ENCODE measurements at places on chromosomes 4 and X.

- DNase-seq: no peak
Measured at GRCh38 chr4:60930866-60931265, 269.3 kb upstream of the ADGRL3 start.

DNA sequence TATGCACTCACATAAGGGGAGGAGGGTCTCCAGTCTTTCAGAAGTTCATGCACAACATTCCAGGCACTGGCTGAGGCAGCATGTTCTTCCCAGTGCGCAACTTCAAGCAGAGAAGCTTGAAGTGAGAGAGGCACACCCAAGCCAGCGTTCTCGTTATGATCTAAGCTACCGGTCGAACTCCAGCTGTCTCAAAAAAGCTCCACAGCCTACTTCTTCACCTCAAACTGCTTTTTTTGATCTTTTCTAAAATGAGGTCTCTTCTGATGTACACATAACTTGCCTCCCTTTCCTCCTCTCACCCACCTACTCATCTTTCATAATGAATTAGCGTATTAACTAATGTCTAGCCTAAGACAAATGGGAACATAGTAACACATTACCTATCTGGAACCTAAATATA is 25.3 kb downstream of the GPC4 start:
- DNase-seq: no peak

GRCh38 chr4:113026556-113026955 is 22.9 kb upstream of the ANK2 start:
- no peak for DNase-seq

DNA sequence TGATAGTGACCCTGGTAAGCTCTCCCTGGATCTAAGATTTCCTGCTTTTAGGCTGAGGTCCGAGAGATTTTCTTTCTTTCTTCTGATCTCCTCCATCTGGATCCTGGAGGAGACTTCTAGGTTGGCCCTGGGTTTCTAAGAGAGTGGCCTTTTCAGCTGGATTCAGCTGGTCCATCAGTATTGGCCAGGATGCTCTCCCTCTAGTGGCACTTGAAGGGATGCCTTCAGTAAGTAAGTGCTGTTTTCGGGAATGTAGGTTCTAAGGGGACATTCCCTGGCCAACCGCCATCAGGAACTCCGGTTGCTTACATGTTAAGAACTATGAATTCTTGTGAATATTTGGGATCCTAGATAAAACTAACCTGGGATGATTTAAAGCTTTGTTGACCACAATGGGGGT is 56.9 kb downstream of the SERTM2 start:
- peak; percentile 7 for DNase-seq

DNA sequence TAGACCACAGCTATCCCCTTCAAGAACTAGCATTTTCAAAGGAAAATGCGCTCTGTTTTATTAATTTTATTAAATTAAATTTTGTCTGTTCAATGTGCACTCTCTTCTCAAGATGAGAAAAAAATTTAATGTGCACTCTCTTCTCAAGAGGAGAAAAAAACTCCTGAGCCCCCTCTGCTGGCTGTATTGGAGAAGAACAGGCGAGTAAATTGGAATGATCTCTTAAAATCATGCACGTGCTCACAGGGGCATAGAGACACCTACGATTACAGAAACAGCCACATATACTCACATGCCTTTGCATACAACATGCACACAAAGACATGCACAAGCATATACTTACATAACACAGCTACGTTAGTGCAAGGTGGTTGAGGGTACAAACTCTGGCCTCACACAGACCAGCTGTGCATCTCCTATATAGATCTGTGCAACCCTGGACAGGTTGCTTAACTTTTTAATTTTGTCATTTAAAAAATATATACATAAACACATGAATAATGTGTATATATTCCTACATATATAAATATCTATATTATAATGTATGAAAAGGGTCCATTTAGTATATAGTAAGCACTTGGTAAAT is 176.2 kb upstream of the CXorf66 start:
- DNase-seq: peak; percentile 45

DNA sequence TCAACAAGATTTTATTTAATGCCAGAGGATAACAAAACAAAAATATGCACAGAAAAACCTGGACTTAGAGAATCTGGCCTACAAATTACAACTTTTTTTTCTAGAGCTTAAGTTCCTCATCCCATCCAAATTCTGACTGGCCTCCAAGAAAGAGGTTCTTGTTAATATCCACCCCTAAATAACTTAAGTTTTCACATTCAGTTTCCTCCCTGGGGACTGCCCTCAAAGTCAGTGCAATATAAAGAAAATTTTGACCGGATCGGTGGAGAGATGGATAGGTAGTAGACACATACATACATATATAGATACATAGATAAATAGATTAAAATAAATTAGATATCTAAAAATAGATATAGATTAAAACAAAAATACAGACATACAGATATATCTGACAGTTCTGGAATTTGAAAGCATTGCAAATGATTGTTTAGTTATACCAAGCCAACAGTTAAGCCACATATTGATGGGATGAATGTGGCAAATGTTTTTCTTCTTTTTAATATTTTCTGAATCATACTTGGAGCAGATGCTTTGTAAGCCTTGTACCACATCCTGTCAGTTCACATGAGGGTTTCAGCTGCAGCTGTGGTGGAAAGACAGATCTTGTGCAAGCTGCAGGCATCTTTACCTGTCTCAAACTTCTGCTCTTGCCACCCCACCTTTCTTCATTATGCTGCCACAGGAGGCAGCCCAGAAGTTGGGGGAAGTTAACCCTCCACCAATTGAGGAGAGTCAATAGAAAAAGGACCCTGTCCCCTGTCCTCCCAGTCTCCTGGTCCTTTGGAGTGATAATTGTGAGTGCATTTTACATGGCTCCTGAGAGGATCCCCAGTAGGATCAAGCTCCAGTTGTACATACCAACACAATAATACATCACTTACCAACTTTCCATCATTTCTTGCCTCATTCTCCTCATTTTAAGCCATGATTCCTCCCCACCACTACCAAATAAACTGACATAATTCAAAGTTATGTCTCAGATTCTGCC is 58.5 kb upstream of the PRDM8 start:
- DNase-seq: no peak

GRCh38 chr4:13601048-13601447 is 26.5 kb downstream of the BOD1L1 start:
- no peak for DNase-seq

DNA sequence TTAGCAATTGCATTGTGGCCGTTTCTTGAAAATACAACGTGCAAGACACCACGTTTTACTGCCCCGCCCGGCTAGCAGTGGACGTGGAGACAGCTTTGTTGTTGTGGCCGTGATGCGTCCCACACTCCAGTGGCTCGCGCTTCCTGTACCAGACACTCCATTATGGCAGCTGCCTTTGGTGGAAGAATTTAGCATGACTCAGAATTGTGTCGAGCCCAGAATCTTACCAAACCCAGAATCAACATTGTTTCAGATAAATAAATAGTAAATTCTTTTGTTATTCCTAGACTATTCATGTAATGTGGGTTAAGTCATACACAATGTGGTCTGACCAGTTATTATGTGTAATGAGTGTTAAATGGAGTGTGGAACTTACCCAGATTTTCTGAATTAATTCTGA is 25.3 kb upstream of the S100P start:
- DNase-seq: peak; percentile 35

GRCh38 chr4:169071747-169072146 is 61.7 kb upstream of the CBR4 start:
- DNase-seq: no peak

DNA sequence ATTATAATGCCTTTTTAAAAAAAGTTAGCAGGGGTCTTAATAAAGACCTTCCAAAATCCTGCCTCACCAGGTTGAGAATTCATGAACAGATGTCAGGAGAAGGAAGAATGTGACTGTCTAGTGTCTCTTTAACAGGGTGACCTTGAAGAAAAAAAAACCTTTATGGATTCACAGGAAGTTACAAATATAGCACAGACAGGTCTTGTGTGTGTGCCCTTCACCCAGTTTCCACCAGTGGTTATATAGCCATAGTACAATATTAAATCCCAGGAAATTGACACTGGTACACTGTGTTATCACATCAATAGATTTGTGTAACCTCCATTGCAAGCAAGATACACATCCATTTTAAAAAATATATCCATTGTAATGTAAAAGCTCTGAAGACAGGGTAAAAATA is 43.7 kb downstream of the HADH start:
- no peak for DNase-seq

- DNase-seq: peak; percentile 33
Measured at GRCh38 chr4:158259955-158260575, 49.8 kb downstream of the TMEM144 start.

- no peak for DNase-seq
Measured at GRCh38 chr4:1378559-1379231, 27.5 kb downstream of the NKX1-1 start.

GRCh38 chr4:1207157-1207470 is 34.7 kb upstream of the SPON2 start:
- DNase-seq: no peak

- no peak for DNase-seq
Measured at GRCh38 chr4:87090305-87090704, 130.1 kb downstream of the KLHL8 start.

DNA sequence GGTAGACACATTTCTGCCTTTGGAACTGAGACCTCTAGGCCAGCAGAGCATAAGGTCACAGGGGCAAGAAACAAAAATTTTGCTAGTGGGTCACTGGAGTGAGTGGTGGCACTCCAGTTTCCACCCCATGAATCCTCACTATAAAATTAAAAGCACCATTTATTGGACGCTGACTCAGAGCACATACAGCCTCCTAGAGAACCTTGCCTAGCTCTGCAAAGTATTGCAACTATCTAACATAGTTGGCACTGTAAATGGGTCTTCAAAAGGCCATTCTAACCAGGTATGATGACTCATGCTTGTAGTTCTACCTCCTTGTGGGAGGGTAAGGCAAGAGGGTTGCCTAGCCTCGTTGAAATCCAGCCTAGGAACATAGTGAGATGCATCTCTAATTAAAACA is 25.1 kb downstream of the RRAGB start:
- no peak for DNase-seq

DNA sequence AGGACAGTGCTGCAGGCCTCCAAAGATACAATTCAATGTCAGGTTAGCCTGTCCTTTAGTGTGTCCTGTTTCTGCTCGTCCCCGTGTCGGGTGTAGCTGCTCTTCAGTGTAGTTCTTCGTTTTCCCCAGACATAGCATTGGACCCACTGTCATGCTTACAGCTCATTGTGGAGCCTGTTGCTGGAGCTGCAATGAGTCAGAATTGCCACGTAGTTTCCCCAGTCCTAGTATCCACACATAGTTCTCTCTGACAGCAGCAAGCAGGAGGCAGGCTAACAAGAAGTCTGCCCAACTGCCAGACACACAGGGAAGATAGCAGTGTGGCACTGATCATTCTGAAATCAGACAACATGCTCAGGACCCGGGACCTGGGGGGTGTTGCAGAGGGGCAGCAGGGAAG is 49.2 kb downstream of the MOSPD2 start:
- peak; percentile 71 for DNase-seq

DNA sequence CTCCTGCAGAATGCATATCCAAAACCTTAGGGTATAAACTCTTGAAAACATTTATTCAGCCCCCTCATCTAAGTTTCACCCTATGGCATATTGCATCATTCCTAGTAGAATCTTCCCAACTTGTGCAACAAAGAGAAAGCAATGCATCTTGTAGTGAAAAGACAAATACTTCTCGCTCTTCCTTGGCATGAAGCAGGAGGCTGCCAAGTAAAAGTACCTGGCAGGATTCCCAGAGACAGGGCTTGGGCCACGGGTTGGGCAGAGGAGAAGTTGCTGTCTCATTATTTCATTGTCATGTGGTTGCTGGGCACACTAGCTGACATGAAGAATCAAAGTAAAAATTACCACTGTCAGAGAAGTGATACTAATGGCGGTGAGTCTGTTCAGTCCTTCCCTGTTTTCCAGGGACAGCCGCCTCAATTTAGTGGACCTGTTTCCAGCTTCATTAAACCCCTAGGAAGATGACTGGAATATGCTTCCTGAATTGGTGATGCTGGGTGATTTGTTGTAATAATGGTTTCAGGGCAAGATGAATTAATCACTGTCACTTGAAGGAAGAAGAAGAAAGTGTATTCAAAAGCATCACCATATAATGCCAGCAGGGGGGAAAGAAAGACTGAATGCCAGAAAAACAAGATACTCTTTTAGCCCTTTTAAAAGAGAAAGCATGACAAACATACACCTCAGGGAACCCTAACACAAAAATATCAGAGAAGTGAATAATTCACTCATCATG is 380.5 kb upstream of the IGFBP7 start:
- DNase-seq: no peak

DNA sequence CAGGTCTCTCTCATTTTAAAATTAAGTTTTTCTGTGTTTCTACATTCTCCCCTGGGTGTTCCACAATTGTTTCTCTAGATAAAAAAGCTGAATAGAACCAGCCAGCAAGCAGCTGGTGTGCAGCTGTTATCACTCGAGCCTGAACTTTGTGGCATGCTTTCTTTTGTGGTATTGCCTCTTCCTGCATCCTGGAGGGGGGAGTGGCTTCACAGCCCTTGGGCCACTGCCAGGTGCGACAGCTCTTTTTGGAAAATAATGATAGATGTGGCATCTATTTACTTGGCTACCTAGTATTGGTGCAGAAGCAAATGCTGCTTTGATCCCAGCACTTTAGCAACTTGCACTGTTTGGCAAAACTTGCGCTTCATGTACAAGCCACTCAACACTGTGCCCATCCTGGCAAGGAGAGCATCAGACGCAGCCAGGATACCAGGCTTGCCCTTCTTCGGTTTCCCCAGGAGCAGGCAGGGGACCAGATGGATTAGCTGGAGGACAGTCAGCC is 69.4 kb downstream of the HMGB2 start:
- DNase-seq: peak; percentile 55

- no peak for DNase-seq
Measured at GRCh38 chr4:77154065-77154464, 2.9 kb upstream of the CCNG2 start.

- no peak for DNase-seq
Measured at GRCh38 chr4:14829795-14830194, 172.5 kb upstream of the CPEB2 start.

DNA sequence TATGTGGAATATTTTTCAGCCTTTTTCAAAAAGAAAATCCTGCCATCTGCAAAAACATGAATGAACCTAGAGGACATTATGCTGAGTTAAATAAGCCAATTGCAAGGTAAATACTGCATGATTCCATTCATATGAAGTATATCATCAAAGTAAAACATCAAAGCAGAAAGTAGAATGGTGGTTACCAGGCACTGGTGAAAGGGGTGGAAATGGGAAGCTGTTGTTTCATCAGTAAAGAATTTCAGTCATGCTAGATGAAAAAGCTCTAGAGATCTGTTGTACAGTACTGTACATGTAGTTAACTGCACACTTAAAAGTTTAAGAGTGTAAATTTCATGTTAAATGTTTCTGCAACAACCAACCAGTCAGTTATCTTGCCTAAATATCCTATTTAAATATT is 196.8 kb upstream of the ADGRL3 start:
- DNase-seq: no peak
